GM03348 (cell line): ENCODE measurements at places on chromosomes 12 and 14.

DNA sequence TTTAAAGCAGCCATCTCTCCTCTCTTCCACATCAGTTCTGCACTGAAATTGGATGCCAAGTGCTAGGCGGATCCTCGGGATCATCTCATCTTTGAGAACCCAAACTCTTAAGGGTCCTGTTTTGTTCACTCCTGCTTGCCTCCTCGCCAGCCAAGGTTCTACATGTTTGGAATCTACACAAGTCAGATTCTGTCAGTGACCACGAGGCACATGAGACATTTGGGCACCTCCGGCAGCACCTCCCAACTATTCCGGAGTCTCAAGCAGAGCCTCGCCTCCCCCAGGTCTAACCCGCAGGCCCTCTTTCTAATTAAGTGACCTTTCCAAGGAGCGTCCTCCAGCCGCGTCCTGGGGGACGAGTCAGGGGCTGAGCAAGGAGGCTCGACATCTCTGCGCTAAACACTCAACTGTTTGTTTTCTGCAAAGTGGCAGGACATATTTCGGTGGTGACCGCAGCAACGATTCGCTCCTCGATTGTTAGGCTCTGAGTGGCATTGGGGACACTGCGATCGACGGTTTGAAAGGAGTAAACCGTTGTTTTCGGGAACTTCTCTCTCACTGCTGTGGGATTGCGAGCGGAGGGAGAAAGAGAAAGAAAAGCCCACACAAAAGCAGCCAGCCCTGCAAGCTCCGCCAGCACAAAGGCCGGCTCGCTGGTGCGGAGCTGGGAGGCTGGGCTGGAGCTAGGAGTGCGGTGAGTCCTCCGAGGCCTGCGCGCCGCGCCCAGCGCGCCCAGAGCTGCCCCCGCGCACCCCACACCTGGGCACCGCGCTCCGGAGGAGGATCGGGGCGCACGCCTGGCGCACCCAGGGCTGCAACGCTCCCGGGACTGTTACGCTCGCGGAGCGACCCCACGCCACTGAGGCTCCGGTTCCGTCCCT lies 640 bp downstream of the ARMH4 start:
- peak; percentile 50 for DNase-seq

- DNase-seq: no peak
Measured at GRCh38 chr14:75301666-75302325, 23.2 kb downstream of the FOS start.

DNA sequence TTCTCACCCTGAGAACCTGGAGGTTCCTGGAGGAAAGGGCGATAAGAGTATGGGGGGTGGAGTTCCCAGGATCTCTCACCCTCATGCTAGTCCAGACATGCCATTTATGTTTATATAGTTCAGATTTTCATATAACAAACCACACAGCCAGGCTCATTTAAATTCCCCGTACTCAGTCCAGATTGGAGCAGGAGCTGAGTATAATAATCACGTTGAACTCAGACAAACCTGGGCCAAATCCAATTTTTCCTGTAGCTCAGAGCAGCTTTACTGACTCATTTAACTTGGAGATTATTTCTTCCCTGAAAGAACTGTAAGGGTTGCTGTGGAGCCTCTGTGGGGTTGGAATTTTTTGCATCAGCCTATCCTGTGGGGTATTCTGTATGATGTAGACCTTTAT lies 660.8 kb downstream of the TMEM121 start:
- DNase-seq: no peak

DNA sequence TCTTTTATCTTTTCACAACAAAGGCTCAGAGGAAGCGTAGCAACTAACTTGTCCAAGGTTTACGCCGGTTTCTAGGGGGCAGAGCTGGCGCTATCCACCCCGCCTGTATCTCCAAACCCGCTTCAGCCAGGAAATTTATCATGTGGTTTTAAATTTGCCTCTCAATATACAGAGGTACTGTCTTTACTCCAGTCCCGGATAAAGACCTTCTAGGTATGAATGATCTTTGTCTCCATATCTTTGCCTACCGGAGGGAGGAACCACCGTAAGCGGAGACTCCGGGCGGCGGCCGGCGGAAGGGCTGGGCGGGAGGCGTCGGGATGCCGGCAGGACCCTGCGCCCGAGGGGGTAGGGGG lies 693 bp upstream of the RIMKLB start:
- no peak for DNase-seq

DNA sequence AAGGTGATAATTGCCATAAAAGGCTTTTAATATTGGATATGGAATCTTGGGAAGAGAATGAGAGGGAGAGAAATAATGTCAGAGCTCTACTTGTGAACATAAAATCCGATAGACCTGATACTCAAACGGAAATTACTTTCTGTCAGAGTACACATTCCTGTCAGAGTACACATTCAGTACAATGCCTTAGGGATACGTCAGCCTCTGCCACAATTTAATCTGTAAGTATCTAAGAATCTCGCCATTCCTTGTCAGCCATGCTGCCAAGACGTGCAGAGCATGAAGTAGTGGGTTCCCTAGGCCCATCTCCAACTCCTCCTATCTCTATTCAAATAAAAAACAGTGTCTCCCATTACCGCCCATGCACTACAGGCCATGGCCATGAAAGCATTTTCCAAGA lies 242.6 kb downstream of the CEP128 start:
- DNase-seq: no peak

- DNase-seq: no peak
Measured at GRCh38 chr12:14695715-14696141, 671 bp downstream of the GUCY2C start.

GRCh38 chr12:42565633-42566032 lies 23.9 kb downstream of the PRICKLE1 start:
- DNase-seq: no peak

DNA sequence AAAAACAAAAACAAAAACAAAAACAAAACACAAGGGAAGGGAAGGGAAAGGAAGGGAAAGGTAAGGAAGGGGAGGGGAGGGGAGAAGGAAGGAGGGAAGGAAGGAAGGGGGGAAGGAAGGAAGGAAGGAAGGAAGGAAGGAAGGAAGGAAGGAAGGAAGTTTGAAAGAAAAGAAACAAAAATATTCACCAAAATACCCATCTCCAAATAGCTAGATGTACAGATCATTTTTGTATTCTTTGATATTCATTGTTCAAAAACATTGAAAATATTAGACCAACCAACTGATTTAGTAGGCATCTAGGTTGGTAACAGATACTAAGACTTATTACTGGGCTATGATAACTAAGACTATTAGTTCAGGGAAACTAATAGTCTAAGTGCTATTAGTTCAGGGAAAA lies 39.1 kb upstream of the USP15 start:
- DNase-seq: no peak

DNA sequence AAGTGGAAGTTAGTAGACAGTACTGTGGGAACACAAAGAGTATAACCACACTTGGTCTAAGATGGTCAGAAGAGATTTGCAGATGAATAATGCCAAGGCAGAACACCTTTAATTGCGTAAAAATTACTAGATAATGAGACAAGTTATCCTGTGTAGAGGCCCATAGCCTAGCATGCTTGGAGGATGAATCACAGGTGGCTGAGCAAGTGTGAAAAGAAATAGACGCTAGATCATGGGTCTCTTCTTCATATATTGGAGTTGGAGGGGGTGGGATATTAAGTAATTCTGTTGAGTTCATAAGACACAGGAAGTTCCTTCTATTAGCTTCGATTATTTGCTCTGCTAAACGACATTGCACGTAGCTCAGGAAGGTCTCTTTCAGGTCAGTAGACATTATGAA lies 454.3 kb upstream of the LMO3 start:
- DNase-seq: no peak

DNA sequence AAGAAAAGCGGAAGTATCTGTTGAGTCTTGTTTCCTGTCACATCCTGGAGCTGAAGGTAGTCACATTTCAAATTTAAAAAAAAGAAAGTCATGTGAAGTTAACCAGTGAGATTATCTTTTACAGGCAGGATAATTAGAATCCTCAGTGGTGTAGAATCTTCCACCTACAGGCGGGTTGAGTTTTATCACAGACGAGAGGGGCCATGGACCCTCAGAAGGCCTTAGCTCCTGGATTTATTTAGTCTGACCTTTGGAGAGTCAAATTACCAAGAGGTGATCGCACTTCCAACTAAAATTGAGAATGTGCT lies 13.0 kb upstream of the GNG2 start:
- DNase-seq: no peak

- no peak for DNase-seq
Measured at GRCh38 chr12:57112492-57113294, 1.5 kb upstream of the STAT6 start.

GRCh38 chr14:52068615-52069306 lies at the start of gene NID2:
Gene NID2 (minus strand): TSS chr14:52069059. CDS start chr14:52068994, 65 bp downstream.
- DNase-seq: peak; percentile 98

DNA sequence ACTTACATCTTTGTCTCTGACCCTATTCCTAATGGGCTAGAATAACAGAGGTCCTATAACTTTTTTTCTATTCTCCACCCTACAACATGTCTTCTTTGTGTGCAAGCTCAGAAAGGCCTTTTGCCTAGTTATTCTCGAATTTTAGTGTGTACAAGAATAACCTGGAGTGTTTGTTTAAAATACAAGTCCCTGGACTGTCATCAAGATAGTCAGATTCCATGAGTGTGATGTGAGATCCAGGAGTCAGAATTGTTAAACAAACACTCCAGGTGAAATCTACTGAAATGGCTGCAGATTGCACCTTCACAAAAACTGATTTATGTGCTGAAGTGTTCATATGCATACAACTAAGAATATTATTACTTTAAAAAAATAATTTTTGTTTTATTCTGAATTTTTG lies 114.4 kb upstream of the DIO2 start:
- DNase-seq: no peak

GRCh38 chr12:89669197-89669596 lies 39.4 kb downstream of the ATP2B1 start:
- DNase-seq: no peak

- DNase-seq: no peak
Measured at GRCh38 chr14:71508901-71509300, 423.3 kb upstream of the RGS6 start.

DNA sequence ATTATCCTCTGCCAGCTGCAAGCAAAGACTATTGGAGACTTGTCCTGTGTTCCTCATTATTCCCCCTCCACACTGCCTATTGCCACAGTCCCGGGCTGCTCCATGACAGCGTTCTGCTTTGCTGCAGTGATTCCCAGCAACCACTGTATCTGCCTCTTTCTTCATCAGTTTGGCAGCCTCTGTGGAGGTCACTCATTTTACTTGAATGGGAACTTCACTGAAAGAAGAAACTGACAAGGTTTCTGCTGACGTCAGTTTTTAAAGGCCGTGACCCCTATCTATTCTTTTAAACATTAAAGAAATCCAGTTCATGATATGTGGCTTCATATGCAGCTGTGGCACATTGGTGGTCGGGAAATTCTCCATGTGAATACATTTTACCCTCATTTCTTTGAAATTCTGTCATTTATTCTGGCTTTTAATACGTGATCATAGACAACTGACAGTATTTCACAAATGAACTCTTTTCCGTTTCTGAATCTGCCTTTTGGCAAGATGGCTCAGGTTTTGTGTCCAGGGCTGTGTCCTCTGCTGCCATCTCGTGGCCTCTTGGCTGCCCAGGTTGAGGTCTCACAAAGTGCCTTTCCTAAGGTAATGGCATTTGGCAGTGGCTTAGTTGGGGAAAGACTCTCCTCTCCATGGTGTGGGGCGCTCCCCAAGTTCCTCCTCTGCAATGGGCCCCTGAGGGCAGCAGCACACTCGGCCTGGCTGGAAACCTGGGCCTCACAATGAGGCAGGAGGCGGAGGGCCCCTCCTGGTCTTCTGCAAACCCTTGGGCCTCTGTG lies 5.8 kb downstream of the TMEM253 start:
- DNase-seq: peak; percentile 83

- DNase-seq: no peak
Measured at GRCh38 chr14:85501751-85502150, 28.2 kb upstream of the FLRT2 start.

- no peak for DNase-seq
Measured at GRCh38 chr14:47322751-47323150, 352.7 kb downstream of the MDGA2 start.

GRCh38 chr14:95483309-95484165 lies 32.9 kb downstream of the SYNE3 start:
- DNase-seq: peak; percentile 94

DNA sequence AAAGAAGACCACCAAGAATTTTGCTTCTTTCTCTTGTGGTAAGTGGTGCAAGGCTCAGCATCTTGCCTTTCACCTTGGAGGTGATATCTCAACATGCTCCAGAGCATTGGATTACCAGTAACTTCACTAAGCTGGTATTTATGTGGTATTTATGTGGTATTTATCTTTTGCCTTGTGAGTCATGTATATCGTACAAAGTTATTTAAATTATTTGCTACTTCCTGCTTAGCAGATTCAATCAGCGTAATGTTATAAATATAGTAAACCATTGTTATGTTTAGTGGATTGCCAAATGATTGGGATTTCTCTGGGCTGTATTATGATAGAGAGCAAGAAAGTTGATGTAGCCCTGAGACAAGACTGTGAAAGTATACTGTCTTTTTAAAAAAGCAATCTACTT lies 366.4 kb downstream of the IPO8 start:
- no peak for DNase-seq

DNA sequence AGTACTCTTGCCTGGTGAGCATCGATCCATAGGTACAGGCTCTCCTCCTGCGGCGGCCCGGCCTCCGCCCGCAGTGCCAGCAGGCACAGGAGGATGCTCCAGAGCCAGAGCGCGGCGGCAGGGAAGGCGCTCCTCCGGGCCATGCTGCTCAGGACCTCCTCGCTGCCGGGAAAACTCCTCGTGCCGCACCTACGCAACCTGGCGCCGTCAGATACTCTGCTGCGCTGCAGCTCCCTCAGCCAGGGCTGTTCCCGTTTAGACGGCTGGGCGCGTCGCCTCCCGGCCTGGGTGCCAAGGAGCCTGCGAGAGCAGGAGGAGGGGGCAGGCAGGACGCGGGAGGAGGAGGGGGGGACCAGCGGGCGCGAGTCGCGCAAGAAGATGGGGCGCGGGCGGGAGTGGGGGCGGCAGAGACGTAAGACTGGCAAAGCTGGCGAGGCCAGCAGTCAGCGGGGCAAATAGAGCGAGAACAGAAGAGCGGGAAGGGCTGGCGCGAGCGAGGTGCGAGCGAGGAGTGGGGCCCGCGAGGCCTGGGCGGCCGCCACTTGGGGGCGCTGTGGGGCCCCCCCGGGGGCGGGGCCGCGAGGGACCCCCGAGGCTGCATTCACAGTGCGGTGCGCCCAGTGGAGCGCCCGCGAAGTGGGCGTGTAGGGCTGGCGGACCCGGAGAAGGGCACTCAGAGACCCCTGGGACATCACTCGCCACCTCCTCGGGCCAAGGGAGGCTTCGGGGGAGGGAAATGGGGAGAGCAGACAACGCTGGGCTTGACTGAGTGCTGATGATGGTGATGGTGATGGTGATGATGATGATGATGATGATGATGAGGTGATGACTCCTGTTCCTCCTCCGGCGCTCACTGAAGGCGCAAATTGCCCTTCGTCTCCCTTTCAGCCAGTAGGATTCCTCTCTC lies at the start of gene WIF1:
TSS of gene WIF1 (minus strand) at position 257 of the 907 bp plus-strand sequence. CDS start at position 143, 114 bp downstream.
- DNase-seq: peak; percentile 27

DNA sequence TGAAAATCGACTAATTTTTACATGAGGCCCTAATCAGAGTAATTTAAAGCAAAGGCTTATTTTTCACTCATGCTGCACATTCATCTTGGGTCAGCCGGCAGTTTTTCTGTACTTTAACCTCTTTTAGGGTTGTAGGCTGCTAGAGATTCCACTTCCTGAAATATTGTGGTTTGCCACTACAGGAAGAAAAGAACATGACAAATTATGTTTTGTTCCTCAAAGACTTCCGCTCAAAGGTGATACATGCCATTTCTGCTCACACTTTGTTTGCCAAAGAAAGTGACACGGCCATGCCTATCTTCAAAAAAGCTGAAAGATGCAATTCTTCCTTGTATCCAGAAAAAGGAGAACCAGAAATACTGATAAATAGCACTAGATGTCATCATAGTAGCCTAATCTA lies 183.4 kb upstream of the PPFIA2 start:
- no peak for DNase-seq
